ENCODE measurements at places on chromosomes 12 and 14.

- no peak for DNase-seq
Observed at GRCh38 chr12:130644146-130644545, 72.0 kb downstream of the RIMBP2 start.

GRCh38 chr12:83514372-83514771, 827.7 kb downstream of the TMTC2 start:
- no peak for DNase-seq

DNA sequence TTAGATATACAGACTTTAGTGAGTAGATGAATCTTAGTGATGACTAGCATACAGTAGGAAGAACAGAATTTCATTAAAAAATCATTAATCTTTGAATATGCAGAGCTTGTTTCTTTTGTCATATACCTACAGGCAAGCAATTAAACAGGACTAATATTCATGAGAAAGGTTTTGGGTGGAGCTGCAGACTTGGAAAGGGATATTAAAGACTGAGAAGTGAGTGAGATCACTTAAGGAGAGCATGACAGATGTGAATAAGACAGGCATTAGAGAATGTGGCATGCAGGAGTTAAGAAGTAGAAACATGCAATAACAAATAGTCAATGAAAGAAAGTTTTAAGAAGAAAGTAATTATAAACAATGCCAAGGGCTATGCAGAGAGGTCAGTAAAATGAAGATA, 187.7 kb downstream of the TMTC3 start:
- no peak for DNase-seq

- DNase-seq: peak; percentile 62
Observed at GRCh38 chr12:6948873-6949594, 2.1 kb upstream of the PTPN6 start.

DNA sequence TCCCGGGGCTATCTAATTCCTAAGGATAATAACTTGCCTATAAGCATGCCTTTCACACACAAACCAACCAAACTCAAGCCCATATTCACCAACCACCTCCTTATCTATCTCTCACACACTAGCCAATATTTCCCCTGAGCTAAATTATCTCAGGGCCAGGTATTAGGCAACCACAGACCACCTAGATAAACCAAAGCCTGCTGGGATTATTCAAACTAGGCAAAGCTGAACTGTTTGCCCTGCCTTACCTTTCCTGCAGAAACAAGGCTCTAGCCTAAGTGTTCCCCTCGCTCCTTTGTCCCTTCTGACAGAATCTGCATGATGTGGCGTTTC, 114.7 kb upstream of the EEA1 start:
- no peak for DNase-seq

GRCh38 chr12:85253853-85254252, 26.2 kb upstream of the ALX1 start:
- DNase-seq: no peak

- DNase-seq: no peak
Observed at GRCh38 chr14:90940318-90940962, 120.0 kb downstream of the RPS6KA5 start.

GRCh38 chr12:95687937-95688336, 102.6 kb downstream of the NTN4 start:
- no peak for DNase-seq

- peak; percentile 27 for DNase-seq
Observed at GRCh38 chr12:49187184-49187583, 1.7 kb downstream of the TUBA1A start.

- no peak for DNase-seq
Observed at GRCh38 chr12:14473707-14474287, 93.9 kb downstream of the PLBD1 start.

- DNase-seq: no peak
Observed at GRCh38 chr14:55701638-55702037, 121.6 kb downstream of the KTN1 start.

- no peak for DNase-seq
Observed at GRCh38 chr12:50745861-50746260, 18.0 kb upstream of the ATF1 start.

DNA sequence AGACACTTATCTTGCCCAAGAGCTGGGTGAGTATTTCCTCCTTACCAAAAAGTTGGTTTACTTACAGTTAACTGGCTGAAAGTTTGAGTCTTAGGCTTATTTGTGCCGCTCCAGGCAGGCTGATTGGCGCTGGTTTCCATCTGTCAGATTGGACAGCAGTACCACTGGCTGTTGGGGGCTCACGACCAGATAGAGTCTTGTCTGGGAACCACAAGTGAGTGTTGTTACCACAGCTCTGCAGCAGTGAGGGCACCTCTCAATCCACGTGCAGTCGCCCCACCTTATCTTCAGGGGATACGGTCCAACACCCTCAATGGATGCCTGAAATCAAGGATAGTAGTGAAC, 58.9 kb downstream of the DDX51 start:
- DNase-seq: peak; percentile 14

DNA sequence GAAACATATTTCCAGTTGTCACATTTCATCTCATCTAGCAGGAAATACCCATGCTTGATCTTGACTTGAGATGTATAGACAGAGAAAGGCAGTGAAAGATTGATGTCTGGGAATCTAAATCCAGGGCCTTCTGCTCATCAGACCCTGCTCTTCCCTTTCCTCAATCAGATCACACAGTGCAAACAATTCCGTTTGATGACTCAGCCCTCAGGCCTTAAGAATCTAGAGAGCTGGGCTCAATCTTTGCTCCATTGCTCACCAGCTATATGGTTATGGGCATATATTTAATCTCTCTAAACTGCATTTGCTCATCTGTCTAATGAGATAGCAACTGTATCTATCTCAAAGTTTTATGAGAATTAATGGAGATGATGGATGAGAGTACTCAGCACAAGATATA, 201.8 kb upstream of the CCDC196 start:
- DNase-seq: no peak

GRCh38 chr12:6952863-6953441, 1.8 kb downstream of the PTPN6 start:
- DNase-seq: no peak

DNA sequence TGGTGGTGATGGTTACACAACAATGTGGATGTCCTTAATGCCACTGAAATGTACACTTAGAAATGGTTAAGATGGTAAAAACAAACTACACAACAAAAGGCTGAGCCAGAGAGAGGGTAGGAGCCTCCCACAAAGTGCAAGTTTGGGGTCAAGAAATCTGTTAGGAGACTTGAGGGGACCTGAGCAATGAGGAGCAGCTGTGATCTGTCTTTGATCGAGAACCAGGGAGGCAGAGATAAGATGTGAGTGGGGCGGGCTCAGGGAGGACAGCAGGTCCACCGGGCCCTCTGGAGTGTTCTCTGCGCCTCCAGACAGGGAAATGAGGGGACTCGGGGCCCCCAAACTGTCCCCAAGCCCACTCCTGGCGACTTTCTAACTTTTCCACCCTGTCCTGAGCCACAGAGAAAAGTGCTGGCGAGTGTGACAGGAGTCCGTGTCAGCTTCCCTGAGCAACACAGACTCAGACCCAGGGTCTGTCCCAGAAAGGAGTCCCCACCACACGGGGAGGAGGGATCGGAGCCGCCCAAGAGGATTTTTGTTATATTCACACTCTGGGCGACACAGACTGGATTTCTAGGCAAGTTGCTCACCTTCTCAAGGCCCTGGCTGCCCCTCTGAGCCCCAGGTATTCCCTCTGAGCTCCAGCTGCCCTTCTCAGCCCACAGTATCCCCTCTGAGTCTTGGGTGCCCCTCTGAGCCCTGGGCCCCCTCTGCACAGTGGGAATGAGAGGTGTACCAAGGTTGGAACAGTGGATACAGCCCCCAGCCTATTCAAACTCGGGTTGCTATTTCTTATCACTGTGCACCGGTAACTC, 11.5 kb upstream of the SCARB1 start:
- no peak for DNase-seq

GRCh38 chr12:69059465-69060457, 126.8 kb upstream of the CPM start:
- DNase-seq: no peak

DNA sequence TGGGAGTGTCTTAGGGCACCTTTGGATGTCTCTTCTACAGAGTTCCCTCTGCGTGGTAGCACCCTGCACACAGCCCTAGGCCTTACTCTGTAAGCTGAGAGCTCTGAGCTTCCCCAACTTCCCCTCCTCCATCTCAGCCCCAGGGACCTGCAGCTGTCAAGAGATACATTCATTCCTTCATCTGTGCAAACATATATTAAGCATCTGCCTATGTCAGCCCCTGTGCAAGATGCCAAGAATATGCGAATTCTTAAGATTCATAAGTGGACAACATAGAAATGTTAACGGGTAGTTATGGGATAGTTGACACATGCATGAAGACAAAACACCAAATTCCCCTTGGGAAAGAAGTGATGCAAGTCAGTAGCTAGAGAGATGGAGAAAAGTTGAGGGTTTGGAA, 190.8 kb downstream of the SLC41A2 start:
- DNase-seq: no peak

DNA sequence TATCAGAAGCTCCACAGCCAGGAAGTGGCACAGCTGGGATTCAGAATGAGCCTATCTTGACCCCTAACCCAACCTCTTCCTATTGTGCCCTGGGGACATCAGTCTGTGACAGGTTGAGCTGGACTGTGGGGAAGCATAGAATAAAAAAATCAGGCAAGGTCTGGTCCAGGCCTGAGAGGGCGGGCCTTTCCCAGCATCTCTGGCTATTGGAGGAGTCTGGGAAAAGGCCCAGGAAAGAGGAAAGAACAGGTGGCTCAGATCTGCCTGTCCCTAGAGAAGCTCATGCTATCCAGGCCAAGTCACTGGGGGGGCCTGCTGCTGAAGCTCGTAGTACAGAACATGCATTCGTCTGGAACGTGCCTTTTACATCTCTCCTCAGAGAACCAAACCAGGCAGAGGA, 100.5 kb downstream of the PPM1H start:
- no peak for DNase-seq

GRCh38 chr12:64083285-64084210, 138.5 kb downstream of the KICS2 start:
- DNase-seq: no peak

DNA sequence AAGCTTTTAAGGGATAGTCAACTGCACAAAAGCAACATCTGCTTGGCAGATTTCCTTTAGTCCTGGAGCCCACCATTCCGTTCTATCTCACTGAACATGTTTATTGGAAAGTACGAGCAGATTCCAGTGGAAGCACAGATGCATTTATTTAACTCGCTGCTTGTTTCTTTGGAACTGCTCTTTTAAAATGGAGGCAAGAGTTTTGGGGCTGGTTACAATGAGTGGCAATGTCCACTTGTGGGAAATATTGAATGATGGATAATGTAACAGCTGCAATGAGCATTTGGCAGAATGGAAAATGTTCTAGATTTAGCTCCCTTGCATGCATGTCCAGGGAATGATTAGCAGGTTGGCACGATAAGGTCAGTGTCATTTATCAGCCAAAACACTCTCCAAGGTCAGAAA, 163.0 kb downstream of the ATP23 start:
- DNase-seq: no peak

DNA sequence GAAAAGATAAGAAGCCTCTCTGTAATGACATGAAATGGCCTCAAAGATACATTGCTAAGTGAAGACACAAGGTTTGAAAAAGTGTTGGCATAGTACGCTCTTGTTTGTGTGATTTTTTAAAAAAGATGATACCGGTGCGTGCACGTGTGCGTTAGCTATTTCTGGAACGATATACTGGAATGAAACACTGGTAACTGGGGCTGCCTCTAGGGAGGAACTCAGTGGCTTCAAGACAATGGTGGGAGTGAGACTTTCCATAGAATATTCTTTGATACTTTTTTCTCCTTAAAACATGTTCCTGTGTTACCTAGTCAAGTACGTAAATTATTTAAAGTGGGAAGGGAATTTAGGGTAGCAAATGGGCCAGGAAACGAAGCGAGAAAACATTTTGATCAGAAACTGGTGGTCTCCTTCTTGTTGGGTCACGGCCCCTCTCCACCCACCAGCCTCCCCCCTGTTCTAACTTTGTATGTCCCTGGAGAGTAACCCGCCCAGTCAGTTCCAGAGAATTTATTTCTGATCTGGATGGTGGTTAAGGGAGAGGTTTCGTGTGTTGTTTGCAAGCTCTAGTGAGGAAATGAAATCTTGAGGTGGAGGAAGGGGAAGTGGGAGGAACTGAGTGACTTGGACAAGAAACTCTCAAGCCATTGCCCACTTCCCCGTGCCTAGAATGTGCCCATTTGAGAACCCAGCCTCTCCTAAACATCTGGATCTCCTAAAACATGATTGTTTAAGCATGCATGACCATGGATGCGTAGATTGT, 6.6 kb downstream of the FGF6 start:
- DNase-seq: peak; percentile 3

DNA sequence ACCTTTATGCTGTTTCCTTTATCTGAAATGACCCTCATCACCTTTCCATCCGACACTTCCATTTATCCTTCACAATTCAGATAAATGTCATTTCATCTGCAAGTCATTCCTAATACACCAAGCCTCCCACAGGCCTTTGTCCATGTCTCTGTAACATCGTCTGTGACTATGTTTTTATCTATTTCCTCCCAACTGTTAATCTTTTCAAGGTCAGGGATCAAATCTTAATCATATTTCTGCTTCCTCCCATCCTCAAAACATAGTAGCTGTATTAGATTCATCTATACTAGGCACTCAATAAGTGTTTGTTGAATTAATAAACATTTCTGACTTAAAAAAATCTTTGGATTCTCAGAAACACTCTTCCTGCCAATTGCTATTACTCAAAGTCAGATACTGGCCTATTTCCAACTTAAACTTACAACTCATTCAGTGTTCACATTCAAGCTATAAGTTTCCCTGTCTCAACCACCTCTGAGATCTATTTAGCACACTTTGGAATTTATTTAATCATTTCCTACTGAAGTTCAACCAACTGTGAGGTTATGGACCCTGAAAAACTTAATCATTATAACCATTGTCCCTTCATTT, 100.2 kb upstream of the ALX1 start:
- no peak for DNase-seq

GRCh38 chr14:72142328-72142727, 210.1 kb downstream of the RGS6 start:
- DNase-seq: no peak

DNA sequence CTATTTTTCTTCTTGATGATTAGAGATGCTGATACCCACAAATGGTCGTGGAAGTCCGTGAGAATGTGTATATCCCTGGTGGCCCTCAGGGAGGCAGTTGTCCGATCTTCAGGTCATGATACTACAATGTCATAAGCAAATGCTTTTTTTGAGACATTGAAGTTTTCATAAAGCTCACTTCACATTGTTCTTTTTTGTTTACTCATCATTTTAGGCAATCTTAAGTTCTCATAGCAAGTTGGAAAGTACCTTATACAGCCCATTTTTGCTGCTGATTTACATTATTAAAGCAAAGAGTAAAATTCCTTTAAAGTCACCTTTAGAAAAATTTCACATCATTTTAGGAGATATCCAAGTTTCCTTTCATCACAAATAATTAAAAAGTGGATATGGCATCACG, 90.0 kb upstream of the CCDC196 start:
- DNase-seq: no peak

- no peak for DNase-seq
Observed at GRCh38 chr12:110199339-110200123, 75.4 kb downstream of the IFT81 start.

Data from CD4-positive, alpha-beta T cell treated with Interleukin-12 subunit alpha and Interleukin-12 subunit beta, for 1 hour (primary cell).